ENCODE measurements at places on chromosomes 5 and 9. TPM values are rescaled to one million over a fixed set of nuclear protein-coding genes. Genes with fewer than 3 reads are reported as not detected.

DUSP1 gene
- 3,954 TPM for polyA plus RNA-seq

SH3GL2 gene
- not detected for polyA plus RNA-seq

GRCh38 chr5:55691265-55692105, 20.6 kb downstream of the SLC38A9 start:
- no peak for DNase-seq
- H3K36me3 ChIP-seq, result no peaks in the 10 kb centered on the region
- no peak overlapping the region for H3K27ac ChIP-seq
- no peaks in the 10 kb centered on the region for H3K27me3 ChIP-seq
- H3K4me3 ChIP-seq, result no peak overlapping the region

TDRD7 gene
- 5.5 TPM for polyA plus RNA-seq

- H3K27ac ChIP-seq, result no peak overlapping the region
- no peaks in the 10 kb centered on the region for H3K27me3 ChIP-seq
- H3K4me3 ChIP-seq, result no peak overlapping the region
- no peaks in the 10 kb centered on the region for H3K36me3 ChIP-seq
- no peak for DNase-seq
These were observed 161.6 kb upstream of the PDE4D start for GRCh38 chr5:60055168-60055567.

NSG2 gene
- not detected for polyA plus RNA-seq

NME5 gene
- not detected for polyA plus RNA-seq

DNA sequence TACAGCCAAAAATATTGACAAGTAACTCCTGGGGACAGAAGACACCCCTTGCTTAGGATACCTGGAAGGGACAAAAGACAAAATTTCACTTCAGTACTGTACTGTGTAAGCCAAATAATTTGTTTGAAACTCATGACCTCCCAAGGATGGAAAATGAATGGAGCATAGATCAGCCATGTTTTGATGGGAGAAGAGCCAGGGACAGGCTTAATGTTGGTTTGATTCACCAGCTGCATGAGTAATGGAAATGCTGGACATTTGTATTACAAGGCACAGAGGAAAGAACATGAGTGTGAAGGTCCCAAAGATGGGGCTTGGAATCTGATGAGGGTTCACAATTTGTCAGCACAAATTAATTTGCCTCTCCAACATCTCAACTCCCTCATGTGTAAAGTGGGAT, 122.8 kb downstream of the ENC1 start:
- H3K27ac ChIP-seq, result no peak overlapping the region
- H3K4me1 ChIP-seq, result no peaks in the 10 kb centered on the region
- no peak for DNase-seq
- no peak overlapping the region for H3K4me3 ChIP-seq
- H3K27me3 ChIP-seq, result no peaks in the 10 kb centered on the region

GRCh38 chr5:134547579-134547978, 22.1 kb downstream of the JADE2 start:
- peaks cover 22% of the 10 kb centered on the region for H3K4me1 ChIP-seq
- no peak overlapping the region for H3K4me3 ChIP-seq
- DNase-seq, result no peak
- H3K36me3 ChIP-seq, result peaks cover 15% of the 10 kb centered on the region

GRCh38 chr5:33891446-33891787, 373 bp downstream of the ADAMTS12 start:
- no peaks in the 10 kb centered on the region for H3K4me1 ChIP-seq
- H3K36me3 ChIP-seq, result no peaks in the 10 kb centered on the region
- H3K27ac ChIP-seq, result no peak overlapping the region
- DNase-seq, result no peak

BTNL8 gene
- polyA plus RNA-seq, result 0.50 TPM

DNA sequence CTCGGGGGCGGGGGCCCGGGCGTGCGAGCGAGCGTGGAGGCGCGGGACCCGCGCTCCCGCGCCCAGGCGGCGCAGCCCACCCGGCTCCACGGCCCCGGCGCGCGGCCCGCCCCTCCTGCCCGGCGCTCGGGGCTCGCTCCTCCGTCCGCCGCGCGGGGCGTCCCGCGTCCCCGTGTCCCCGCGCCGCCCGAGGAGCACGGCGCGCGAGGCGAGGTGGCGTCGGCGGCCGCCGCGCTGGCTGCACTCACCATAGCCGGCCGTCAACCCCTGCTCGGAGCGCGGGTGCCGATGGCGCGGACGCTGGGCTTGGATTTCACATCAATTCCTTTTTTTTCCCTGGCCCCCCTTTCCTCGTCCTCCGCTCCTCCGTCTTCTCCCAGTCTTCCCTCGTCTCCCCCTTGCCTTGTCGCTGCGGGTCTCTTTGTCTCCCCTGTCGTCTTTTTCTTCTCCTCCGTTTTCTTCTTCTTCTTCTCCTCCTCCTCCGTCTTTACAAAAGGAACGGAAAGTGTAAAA, 494 bp downstream of the PTCH1 start:
- no peaks in the 10 kb centered on the region for H3K36me3 ChIP-seq
- H3K4me1 ChIP-seq, result peaks cover 12% of the 10 kb centered on the region
- H3K27me3 ChIP-seq, result peaks cover 78% of the 10 kb centered on the region
- no peak for DNase-seq
- no peak overlapping the region for H3K4me3 ChIP-seq

DNA sequence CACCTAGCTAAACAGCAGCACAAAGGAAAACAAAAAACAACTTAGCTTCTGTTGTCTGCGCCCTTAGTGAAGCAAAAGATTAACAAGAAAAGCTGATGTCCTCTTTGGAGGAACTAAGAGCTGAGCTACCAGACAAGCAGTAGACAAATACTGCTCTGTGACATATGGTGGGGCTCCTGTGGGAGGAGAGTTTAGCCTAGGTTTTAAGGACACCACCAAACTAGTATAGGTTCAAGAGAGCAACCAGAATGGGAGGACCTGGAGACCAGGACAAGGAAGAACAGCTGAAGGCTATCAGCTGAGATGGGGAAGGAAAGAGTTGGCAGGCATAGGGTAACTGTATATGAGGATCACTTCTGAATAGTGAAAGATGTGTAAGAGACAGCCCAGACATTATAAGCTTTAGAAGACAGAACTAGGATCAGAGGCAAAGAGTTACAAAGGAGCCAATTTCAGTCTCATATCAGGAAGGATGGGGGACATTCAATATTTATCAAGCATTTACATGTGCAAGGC, 27.2 kb downstream of the FBXW2 start:
- no peak overlapping the region for H3K4me3 ChIP-seq
- H3K36me3 ChIP-seq, result peaks cover 98% of the 10 kb centered on the region
- no peak for DNase-seq
- H3K27me3 ChIP-seq, result no peaks in the 10 kb centered on the region

DNA sequence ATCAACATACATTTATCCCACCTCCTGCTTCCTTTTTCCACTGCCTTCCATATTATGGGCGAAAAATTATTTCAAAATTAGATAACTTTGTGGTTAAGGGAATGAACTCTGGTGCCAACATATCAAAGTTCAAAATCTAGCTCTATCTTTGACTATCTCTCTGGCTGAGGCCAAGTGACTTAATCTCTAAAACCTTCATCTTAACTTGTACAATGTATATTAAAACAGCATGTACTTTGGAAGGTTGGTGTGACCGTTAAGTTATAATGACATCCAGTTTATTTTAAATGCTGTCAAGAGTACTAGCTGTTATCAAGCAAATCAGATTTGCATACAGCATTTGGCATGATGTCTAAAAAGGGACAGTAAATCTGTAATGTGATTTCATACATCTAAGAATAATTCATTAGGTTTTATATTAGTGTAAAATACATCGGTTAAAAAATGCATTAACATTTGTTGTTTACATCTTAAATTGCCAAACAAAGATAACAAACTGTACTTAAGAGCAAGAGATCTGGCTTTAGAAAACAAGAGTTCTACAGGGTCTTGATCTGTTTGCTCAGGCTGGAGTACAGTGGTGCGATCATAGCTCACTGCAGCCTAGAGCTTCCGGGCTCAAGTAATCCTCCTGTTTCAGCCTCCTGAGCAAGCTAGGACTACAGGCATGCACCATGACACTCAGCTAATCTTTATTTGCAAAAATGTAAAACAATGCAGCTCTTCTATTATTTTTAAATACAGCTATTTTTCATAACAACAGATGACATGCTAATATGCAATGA, 102.8 kb downstream of the CDH18 start:
- no peak overlapping the region for H3K27ac ChIP-seq
- no peaks in the 10 kb centered on the region for H3K4me1 ChIP-seq
- H3K4me3 ChIP-seq, result no peak overlapping the region
- DNase-seq, result no peak

- no peak for DNase-seq
- H3K4me1 ChIP-seq, result no peaks in the 10 kb centered on the region
- H3K27ac ChIP-seq, result no peak overlapping the region
- no peaks in the 10 kb centered on the region for H3K27me3 ChIP-seq
These were observed 376.3 kb upstream of the ACTBL2 start for GRCh38 chr5:57858905-57859304.

SCAI gene
- polyA plus RNA-seq, result 0.45 TPM

SLC6A7 gene
- polyA plus RNA-seq, result not detected

- H3K4me1 ChIP-seq, result no peaks in the 10 kb centered on the region
- H3K27me3 ChIP-seq, result no peaks in the 10 kb centered on the region
- no peak overlapping the region for H3K27ac ChIP-seq
These were observed 54.8 kb downstream of the CAMK4 start for GRCh38 chr5:111278858-111279504.

- no peak overlapping the region for H3K4me3 ChIP-seq
- H3K27me3 ChIP-seq, result no peaks in the 10 kb centered on the region
- no peaks in the 10 kb centered on the region for H3K36me3 ChIP-seq
- no peak overlapping the region for H3K27ac ChIP-seq
- DNase-seq, result no peak
- H3K4me1 ChIP-seq, result no peaks in the 10 kb centered on the region
These were observed 144.5 kb upstream of the FTMT start for GRCh38 chr5:121707178-121707577.

OR1J2 gene
- polyA plus RNA-seq, result not detected

DNA sequence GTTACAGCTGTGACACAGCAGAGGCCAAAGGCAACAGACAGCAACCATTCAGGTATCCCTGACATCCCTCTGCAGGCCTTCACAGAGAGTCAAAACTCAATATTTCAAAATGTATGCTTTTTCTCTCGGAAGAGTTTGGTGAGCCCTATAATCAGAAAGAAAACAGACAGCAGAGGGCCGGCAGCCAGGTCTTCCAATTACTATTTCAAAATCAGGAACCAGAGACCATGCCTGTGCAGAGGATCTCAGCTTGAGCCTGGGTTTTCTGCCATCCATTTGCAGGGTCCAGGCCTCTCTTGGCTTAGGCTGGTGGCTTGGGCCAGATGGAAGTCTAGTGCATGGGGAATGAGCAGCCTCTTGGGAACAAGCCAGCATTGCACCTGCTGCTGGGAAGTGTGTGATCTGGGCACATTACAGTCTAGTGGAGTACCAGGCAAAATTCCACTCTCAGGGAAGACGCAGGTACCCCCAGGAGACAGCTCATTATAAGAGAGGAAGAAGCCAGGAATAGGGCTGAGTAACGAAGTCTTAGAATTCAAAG, 231.3 kb downstream of the ENC1 start:
- H3K27me3 ChIP-seq, result no peaks in the 10 kb centered on the region
- no peak overlapping the region for H3K27ac ChIP-seq
- H3K4me1 ChIP-seq, result peaks cover 6% of the 10 kb centered on the region

FBN2 gene
- polyA plus RNA-seq, result 0.85 TPM

GRCh38 chr5:142215915-142216681, 107.5 kb downstream of the NDFIP1 start:
- H3K4me3 ChIP-seq, result no peak overlapping the region
- no peak overlapping the region for H3K27ac ChIP-seq
- peaks cover 8% of the 10 kb centered on the region for H3K4me1 ChIP-seq
- H3K27me3 ChIP-seq, result no peaks in the 10 kb centered on the region
- DNase-seq, result no peak
- H3K36me3 ChIP-seq, result no peaks in the 10 kb centered on the region

GRCh38 chr9:118644066-118644465, 725.2 kb downstream of the BRINP1 start:
- H3K27me3 ChIP-seq, result no peaks in the 10 kb centered on the region
- no peak for DNase-seq
- no peaks in the 10 kb centered on the region for H3K36me3 ChIP-seq
- H3K4me1 ChIP-seq, result no peaks in the 10 kb centered on the region

ATP6V1G1 gene
- polyA plus RNA-seq, result 214 TPM

WDR31 gene
- not detected for polyA plus RNA-seq

DNA sequence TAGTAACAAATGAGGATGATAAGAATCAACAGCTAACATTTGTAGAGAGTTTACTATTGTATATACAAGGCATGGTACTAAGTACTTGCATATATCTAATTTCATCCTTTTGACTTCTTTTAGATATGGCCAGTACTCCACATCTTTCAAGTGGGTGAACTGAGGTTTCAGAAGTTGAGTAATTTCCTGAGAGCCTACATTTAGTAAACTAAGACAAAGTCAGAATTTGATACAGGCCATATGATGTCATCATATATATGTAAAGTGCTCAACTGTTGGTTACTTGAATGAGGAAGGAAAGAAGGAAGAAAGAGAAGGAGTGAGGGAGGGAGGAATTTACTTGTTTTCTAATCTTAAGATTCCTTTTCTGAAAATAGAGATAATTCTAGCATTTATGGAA, 52.8 kb downstream of the GRIA1 start:
- H3K27me3 ChIP-seq, result no peaks in the 10 kb centered on the region
- no peaks in the 10 kb centered on the region for H3K4me1 ChIP-seq
- no peak overlapping the region for H3K4me3 ChIP-seq
- H3K36me3 ChIP-seq, result no peaks in the 10 kb centered on the region
- no peak for DNase-seq

ERCC8 gene
- 5.5 TPM for polyA plus RNA-seq

- H3K27ac ChIP-seq, result no peak overlapping the region
- DNase-seq, result no peak
- no peaks in the 10 kb centered on the region for H3K36me3 ChIP-seq
- no peaks in the 10 kb centered on the region for H3K4me1 ChIP-seq
These were observed 31.3 kb downstream of the ADAMTS2 start for GRCh38 chr5:179313849-179314521.

- DNase-seq, result no peak
- no peak overlapping the region for H3K4me3 ChIP-seq
- H3K27ac ChIP-seq, result no peak overlapping the region
- H3K27me3 ChIP-seq, result no peaks in the 10 kb centered on the region
These were observed 47.3 kb downstream of the CACNA1B start for GRCh38 chr9:137924761-137925369.

DNA sequence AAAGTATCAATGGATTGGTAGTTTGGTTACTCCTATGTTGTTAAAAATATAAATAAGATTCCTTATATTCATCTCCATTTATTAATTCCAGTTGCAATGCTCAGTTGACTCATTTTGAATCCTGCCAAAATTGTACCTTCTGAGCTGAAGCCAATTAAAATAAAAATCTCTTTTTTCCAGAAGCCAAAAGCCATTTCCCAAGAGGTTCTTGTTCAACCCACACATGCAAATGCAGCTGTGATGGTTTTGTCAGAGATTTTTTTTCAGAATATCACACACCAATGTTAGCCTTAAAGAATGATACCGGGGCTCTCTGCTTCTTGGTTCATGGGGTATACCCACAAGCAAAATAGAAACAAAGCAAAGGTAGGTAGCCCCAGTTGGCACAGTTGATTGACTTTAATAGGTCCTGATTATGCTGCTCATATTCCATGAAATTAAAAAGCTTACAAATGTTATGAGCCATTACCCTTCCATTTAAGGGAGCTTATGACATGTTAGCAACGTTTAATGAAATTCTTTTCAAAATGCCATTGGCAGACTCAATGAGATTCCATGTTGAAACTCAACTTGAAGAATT, 208.0 kb downstream of the SGCD start:
- H3K27me3 ChIP-seq, result no peaks in the 10 kb centered on the region
- no peaks in the 10 kb centered on the region for H3K36me3 ChIP-seq

GRCh38 chr9:357560-357959, 142.9 kb downstream of the DOCK8 start:
- peaks cover 90% of the 10 kb centered on the region for H3K36me3 ChIP-seq
- no peaks in the 10 kb centered on the region for H3K27me3 ChIP-seq
- no peak overlapping the region for H3K4me3 ChIP-seq
- H3K4me1 ChIP-seq, result no peaks in the 10 kb centered on the region
- peak overlapping the region; percentile 40 for H3K27ac ChIP-seq
- DNase-seq, result no peak

Measured in CD14-positive monocyte (primary cell).